ENCODE measurements at places on chromosomes 7 and 10. TPM values are rescaled to one million over a fixed set of nuclear protein-coding genes. Genes with fewer than 3 reads are reported as not detected.

Gene PAX4
- total RNA-seq = not detected

Gene VAX1
- not detected for total RNA-seq

- DNase-seq = no peak
These were observed 50.4 kb downstream of the GLCCI1 start for GRCh38 chr7:8018961-8019360.

DNA sequence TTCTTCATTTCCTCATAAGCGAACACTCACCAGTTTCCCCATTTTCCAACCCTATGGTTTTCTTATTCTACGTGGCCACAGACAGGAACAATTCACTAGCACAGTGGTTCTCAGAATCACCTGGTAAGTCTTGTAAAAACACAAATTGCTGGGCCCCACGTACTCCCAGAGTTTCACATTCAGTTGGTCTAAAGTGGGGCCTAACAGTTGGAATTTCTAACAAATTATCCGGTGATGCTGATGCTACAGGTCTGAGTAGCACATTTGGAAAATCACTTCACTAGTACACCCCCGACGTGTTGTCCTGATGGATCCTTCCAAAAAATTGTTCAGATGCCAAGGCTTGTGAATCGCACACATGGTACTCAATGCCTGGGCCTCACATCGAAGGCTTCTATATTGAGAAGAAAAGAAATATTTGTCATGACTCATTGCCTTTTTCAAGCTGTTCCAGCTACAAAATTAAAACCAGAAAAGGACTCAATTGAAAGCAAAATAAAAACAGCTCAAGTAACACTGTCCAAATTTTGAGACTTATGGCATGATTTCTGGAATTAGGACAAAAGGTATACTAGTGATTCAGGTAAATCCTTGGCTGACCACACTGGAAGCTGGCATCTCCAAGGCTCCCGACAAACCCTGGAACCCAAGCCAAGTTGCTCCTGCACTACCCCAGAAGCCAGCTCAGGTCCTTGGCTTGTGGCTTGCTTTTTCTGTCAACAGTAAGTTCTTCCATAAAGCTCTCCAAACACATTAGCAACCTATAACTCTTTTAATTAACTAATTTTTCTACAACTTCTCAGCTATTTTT is 12.9 kb upstream of the VIM start:
- DNase-seq = peak; percentile 45

GRCh38 chr10:74300666-74301065 is 149.6 kb downstream of the ADK start:
- DNase-seq = no peak

DNA sequence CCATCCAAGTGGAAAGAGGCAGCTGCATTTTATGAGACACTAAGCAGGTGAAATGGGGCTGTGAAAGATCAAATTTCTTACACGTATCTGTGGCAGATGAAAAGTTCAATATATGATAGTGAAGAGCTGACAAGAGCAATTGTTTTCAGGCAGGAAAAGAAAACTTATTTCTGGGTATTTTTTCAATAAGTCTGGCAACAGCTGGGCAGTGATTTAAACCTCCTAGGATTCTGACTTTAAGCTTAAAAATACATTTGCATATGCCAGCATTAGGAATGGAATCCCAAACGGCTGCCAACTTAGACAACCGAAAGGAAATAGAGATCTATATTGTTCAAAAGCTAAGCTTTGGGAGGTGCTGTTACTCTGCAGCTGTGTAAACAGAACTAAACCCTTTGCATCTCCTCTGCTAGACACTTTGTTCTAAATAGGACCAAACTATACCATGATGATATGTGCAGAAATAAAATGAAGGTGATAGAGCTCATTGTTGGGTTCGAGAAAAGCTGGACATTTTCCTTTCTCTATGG is 26.1 kb downstream of the DYNC1I1 start:
- no peak for DNase-seq

GRCh38 chr7:80635998-80636397 is 2.4 kb upstream of the CD36 start:
- DNase-seq = no peak

GRCh38 chr7:110693344-110693743 is 397.6 kb upstream of the LRRN3 start:
- DNase-seq = no peak

DNA sequence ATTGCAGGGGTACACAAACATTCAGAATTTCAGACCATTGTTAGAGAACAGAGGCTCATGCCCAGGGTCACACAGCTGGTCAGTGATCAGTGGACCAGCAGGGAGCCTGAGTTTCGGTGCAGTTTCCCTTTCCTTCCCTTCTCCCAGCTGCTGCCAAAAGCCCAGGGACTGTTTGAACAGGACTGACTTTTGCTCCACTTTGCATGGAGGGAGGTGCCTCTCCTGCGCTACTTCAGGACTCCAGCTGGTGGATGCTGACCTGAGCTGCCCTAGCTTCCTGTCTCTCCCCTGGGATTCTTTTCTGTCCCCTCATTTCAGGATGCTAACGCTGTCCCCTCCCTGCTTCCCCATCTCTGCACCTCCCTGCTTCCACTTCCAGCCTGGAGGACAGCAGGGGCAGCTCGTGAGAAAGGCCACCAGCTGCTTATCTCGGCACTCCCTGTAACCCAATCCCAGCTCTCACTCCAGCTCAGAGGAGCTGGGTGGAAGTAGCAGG is 14.5 kb downstream of the SH2D4B start:
- no peak for DNase-seq

DNA sequence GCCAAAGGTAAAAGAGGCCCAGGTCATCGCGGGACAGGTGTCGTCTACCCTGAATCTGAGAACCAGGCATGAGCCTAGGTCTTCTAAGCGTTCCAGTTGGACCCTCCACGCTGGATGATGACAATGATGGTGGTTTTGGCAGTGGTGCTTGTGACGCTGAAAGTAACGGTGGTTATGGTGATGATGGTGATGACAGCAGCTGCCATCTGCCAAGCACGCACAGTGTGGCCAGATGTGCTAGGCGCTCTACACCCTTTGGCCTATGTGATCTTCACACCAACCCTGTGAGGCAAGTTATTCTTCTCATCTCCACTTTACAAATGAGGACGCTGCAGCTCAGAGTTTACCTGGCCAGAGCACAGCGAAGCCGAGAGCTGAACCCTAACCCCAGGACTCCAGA is 93.9 kb downstream of the FAM53B start:
- DNase-seq = no peak

DNA sequence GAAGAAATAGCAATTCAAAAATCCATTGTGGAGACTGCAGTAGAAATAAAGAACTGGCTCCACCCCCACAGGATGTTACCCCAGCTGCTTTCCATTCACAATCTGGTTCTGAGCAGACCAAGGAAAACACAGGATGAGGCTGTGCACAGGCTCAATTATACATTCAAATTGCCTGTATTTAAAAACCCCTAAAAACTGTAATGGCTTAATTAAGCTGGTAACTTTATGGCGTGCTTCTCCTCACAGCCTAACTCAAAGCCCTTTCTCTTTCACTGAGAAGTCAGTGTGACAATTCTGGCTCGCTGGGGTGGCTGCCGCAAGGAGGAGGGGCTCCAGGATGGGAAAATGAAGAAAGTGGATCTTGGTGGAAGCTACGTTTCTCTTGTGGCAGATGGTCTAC is 1191.1 kb downstream of the SORCS1 start:
- no peak for DNase-seq

DNA sequence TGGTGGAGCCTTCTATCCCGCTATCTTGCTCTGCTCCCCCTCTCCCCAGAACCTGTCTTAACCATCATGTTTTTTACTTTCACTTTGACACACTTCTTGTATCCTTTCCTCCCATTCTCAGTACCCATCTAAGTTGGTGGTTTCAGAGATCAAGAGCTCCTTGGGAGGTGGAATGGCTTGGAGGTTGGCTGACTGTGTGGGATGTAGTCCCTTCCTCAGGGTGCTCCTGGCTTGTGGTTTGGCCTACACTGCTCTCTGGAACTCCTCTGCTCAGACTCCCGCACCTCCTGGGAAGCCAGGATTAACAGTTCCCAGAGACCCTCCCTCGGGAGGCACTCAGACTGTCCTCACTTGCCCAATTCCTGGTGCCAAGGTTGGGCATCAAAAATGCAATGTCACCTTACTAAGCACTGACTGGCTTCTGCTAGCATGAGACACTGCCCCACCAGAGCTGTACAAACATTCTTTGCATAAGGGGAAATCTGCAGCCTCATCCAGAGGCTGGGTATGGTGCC is 93.1 kb upstream of the NAMPT start:
- DNase-seq = no peak

Measured in renal cortical epithelial cell (primary cell).